ENCODE measurements at places on chromosomes 7 and 10.

DNA sequence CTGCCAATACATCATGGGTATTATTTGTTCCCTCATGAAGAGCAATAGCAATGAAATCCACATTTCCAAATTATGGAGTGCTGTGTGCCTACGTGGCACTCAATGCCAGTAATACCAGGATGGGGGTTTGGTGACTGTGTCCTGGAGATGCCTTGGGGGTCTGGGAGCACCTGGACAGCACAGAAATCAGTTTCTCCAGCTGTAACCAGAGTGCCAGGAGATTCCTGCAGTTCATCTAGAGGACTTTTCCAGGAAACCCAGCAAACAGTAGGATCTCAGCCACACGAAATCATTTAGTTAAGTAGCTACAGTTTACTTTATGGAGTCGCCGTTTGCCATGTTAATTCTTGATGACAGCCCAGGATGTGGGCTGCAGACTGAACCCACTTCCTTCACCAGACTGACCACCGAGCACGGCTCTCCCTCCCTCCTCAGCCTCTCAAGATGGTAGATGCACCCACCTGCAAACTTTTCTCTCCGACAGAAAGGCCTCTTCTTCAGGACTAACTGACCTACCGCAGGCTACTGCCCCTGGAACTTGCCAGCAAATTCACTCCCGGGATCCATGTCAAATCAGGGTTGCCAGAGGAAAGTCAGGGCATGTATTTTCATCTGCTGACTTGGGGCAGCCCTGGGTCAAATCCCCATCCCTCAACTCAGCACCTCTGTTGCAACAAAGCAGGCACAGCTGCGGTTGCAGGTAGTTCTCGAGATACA is 30.3 kb downstream of the MKI67 start:
- DNase-seq, result no peak

- no peak for DNase-seq
Measured at GRCh38 chr7:29019387-29019786, 61.3 kb upstream of the TRIL start.

DNA sequence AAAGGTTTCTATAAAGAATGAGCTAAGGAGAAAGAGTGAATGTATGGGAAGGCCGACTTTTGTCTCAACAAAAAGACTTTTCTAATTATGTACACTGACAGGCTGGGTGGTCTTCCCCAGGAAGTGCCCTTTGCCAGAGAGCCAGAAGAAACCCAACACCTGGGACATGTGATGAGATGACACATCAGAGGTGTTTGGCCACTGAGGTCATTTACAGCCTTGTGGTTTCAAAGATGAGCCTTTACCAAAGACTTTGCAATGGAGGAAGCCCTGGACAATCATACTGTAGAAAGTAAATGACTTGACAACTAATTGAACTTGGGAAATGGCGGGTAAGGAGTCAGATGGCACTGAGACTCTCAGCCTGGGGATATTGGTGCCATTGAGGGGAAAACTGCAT is 3.4 kb upstream of the NRG3 start:
- no peak for DNase-seq

DNA sequence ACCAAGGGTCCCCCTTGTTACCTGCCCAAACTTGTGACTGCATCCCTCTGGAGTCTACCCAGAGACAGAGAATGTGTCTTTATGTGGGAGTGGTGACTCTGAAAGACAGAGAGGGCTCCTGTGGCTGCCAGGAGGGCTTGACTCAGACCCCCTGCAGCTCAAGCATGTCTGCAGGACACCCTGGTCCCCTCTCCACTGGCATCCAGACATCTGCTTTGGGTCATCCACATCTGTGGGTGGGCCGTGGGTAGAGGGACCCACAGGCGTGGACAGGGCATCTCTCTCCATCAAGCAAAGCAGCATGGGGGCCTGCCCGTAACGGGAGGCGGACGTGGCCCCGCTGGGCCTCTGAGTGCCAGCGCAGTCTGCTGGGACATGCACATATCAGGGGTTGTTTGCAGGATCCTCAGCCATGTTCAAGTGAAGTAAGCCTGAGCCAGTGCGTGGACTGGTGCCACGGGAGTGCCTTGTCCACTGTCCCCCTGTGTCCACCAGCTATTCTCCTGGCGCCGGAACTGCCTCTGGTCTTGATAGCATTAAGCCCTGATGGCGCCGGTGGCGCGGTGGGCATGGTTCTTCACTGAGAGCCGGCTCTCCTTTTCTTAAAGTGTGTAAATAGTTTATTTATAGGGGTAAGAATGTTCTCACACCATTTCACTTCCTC is 19.4 kb upstream of the SH2D4B start:
- no peak for DNase-seq

DNA sequence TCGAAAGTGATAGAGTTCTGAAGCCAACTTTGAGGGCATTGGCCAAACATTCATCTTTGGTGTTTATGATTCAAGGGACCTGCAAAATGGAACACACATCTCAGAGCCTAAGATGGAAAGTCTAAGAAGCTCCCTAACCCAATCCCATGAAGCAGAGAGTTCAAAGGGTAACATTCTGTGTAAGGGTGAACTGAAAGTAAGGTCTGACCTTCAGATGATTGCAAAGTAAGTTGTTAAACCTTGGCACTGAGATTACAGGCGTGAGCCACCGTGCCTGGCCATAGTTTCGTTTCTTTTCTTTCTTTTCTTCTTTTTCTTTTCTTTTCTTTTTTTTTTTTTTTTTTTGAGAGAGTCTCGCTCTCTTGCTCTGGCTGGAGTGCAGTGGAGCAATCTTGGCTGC is 2.2 kb downstream of the ZNF212 start:
- no peak for DNase-seq

Measured in stimulated activated CD4-positive, alpha-beta T cell treated with anti-CD3 and anti-CD28 coated beads, Interleukin-4, amount 100 ng/mL, for 48 hours (primary cell).